ENCODE measurements at places on chromosomes 12 and 14.

- no peak for DNase-seq
These were observed 81.6 kb upstream of the RERGL start for GRCh38 chr12:18171571-18171970.

DNA sequence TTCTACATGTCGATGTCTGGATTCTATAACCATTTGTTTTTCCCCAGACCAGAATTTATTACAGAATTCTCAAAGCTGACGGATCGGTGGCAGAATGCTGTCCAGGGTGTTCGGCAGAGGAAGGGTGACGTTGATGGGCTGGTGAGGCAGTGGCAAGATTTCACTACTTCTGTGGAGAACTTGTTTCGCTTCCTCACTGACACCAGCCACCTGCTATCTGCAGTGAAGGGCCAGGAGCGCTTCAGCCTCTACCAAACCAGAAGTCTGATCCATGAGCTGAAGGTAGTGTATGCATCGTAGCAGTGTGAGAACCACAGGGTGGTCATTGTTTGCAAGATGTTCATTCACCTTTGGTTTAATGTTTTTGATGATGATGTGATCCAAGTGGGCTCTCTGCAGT, 124.0 kb downstream of the ESR2 start:
- DNase-seq: no peak

DNA sequence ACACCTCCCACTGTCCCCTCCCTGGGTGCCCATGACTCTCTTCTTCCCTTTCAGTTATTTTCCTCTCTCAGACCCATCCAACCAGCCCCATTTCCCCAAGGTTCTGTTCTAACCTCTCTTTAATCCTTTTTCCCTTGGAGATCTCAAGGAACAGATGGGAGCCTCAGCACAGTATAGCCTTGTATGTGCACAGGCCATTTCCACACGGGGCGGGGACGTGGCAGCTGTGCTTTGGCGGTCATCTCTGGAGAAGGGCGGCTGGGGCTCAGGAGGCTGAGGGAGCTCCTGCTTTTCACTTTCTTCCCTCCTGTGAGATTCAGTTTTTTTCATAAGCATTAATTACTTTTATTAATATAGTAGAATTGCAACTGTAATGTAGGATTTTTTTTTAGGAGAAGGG, 212.2 kb downstream of the ZFP36L1 start:
- DNase-seq: no peak

- no peak for DNase-seq
These were observed 29.8 kb upstream of the AP4S1 start for GRCh38 chr14:30995689-30996088.

DNA sequence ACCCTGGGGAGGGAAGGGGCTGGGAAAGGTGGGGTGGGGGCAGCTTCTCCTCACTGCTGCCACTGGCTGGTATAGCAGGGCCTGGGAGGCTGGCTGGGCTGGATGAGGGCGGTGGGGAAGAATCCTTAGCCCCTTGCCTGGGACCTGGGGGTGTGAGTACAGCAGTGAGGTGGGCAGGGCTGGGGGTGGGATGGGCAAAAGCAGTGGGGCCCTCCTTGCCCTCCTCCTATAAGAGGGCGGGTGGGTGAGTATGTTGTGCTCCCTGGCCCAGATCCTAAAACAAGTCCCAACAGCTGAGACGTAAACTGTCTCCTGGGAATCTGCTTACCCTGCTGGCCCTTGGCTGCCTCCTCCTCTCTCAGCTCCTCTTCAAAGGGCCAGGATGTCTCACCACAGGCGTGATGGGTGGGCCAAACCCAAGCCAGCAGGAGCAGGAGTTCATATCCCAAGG, 2.2 kb downstream of the NCKAP5L start:
- no peak for DNase-seq

- DNase-seq: no peak
These were observed 11.5 kb downstream of the ZFP36L1 start for GRCh38 chr14:68781161-68782021.

DNA sequence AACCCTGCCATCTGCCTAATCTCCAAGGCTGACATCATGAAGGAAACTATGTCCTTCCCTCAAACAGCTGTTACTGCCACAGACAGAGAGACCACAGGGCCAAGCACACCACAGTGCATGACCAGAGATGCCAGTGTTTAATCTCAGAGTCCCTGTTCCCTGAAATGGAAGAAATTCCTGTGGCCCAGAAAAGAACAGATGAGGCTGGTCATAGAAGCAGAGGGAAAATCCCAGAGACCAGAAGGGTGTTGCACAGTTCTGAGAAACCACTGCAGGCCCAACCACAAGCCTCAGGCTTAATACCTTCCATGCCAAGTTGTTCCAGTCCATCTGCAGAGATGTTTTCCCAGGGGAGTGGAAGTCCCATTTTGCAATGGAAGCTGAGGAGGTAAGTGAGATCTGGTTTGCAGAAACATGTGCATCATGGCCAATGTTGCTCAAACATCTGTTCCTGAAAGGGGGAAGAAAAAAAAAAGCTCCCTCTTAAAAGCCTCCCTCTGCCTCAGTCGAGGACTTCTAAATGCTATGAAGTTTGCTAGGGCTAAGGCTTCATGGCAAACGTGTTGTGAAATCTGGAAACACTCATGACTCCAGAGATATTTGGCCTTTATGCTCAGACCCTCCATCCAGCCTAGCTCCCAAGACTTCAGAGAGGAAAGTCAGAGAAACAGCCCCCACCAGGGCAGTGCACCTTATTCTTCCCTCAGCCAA, 98.6 kb downstream of the SCARB1 start:
- no peak for DNase-seq

DNA sequence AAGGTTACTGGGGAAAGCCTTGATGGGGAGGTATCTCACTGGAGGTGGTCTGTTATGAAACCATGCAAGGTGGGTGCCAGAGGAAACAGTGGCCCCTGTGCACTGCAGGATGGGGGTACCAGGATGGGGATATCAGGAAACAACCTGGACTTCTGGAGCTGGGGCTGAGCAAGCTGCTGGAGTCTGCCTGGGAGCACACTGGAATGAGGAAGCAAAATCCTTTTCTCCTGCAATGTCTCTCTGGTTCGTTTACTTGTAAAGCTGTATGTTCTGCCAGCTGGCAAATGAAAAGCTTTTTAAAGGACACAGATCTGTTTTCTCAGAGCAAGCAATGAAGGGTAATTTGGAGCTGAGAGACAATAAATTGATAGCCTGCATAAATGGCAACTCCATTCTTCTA, 23.2 kb upstream of the SERPINA1 start:
- no peak for DNase-seq

DNA sequence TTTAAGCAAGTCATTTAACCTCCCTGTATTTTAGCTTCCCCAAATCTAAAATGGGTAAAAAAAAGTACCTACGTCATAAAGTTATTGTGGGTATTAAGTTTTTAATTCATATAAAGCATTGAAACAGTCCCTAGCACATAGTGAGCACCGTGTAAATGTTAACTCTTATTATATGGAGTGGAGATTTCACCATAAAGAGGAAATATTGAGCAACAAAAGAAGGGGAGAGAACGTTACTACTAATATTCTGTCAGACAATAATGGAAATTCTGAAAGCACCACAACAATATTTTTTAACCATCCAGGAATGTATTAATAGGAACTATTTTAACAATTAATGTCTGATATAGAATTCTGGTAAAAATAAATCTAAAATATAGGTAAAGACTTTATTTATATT, 7.8 kb upstream of the CD163L1 start:
- no peak for DNase-seq

DNA sequence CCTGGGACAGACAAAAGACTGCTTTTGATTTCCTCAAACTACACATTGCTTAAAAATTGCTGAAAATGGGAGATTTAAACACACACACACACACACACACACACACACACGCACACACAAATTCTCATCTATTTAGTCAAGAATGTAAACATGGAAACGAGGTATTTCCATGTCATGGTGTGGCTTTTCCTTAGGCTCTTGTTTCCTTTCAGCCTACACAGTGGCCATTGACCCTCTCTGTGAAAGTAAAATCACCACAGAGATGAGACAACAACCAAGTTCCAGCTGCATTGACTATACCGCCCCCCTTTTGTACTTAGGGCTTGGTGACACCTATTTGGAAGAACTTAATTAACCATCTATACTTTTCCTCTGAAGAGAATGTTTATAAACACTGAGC, 41.9 kb downstream of the TTC8 start:
- DNase-seq: no peak

GRCh38 chr14:90569606-90570387, 173.0 kb downstream of the CALM1 start:
- DNase-seq: no peak

DNA sequence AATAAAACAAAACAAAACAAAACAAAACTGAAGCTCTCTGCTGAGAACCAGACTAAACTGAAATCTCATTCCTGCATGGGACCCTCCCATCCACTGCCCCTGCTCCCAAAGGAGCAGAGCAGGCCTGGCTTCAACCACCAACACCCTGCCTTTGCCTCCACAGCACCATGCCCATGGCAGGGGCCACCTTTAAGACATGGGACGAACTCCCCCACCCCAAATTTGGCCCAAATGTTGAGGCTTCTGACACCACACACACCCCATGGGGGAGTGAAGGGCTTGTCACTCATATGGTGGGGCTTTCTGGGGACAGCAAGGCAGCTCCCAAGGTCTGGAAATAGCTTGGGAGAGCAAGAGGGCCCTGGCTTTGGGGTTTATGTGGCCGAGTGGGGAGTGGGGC, 177.2 kb downstream of the KIF26A start:
- no peak for DNase-seq

- DNase-seq: no peak
These were observed 83.9 kb downstream of the ZFP36L1 start for GRCh38 chr14:68709007-68709406.

DNA sequence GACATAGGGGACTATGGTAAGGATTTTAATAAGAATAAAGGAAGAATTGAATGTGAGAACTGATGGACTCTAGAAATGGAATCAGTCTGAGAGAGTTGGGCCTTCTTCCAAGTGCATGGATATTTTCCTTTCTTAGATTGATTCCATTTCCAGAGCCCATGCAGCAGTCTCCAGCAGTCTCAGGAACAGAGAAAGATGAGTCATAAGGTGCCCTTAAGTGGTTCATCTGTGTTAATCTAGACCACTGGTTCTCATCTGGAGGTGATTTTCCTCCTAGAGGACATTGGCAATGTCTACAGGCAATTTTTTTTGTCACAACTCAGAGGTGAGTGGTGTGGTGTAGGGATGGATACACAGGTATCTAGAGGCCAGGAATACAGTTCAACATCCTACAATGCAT, 25.9 kb downstream of the TRIM9 start:
- no peak for DNase-seq

DNA sequence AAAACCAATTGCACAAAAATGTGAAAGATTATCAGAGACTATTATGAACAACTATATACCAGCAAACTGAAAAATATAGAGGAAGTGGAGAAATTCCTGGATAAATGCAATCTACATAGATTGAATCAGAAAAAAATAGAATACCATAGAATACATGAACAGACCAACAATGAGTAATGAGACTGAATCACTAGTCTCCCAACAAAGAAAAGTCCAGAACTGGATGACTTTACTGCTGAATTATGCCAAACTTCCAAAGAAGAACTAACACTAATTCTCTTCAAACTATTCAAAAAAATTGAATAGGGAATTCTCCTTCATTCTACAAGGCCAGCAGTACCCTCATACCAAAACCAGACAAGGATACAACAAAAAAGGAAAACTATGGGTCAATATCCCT, 60.6 kb downstream of the GUCY2C start:
- no peak for DNase-seq

DNA sequence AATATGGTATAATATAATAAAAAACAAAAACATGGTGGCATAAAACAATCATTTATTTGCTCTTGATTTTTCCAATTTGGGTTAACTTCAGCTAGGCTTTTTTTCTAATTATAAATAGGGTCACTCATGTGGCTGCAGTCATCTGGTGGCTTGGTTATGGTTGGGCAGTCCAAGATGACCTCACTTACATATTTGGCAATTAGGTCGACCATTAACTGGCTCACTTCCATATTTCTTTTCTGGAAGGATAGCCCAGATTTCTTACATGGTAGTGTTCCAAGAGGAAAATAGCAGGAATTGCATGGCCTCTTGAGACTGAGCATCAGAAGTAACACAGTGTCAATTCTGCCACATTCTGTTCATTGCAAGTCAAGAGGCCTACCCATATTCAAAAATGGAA, 153.4 kb downstream of the FUT8 start:
- DNase-seq: no peak

DNA sequence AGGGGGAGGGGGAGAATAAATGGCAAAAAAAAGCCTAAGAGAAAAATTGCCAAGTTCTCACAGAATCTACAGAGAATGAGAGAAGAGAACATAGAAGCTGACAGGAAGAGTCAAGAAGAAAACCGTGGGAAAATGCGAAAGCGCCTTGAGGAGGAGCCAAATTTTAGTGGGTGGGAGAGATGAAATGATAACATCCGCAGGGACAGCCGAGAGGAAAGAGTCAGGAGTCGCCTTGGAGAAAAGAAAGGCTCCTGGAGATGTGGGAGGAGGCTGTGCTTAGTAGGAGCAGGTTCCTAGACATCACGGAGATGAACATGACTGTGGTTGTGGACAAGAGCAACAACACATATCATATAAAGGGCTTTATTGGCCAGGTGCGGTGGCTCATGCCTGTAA, 49.4 kb downstream of the PHLDA1 start:
- no peak for DNase-seq

- peak; percentile 91 for DNase-seq
These were observed 10.8 kb downstream of the BHLHE41 start for GRCh38 chr12:26113853-26114719.

- DNase-seq: no peak
These were observed 185.2 kb upstream of the RTL1 start for GRCh38 chr14:101088714-101089113.

GRCh38 chr12:57044889-57045288, 5.0 kb downstream of the MYO1A start:
- DNase-seq: no peak

DNA sequence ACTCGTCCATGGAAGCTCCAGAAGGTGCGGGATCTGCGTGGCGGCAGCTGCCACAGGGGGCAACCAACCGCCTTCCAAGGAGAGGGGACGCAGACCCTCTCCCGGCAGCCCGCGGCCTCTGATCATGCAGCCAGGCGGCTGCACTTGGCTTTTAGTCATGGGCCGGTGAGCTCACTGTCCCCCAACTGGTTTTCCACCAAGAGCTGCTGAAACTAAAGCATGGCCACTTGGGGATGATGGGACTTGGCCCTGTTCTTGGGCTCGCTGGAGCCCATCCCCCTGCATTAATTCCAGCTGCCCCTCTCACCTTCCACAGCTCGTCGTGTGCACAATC, 39.1 kb downstream of the CCDC85C start:
- DNase-seq: no peak

GRCh38 chr12:89153341-89153740, 199.0 kb downstream of the DUSP6 start:
- DNase-seq: no peak

GRCh38 chr12:58176296-58176869, 235.0 kb downstream of the ATP23 start:
- DNase-seq: no peak

- peak; percentile 71 for DNase-seq
These were observed 37.7 kb upstream of the FOXJ2 start for GRCh38 chr12:7994731-7995205.

DNA sequence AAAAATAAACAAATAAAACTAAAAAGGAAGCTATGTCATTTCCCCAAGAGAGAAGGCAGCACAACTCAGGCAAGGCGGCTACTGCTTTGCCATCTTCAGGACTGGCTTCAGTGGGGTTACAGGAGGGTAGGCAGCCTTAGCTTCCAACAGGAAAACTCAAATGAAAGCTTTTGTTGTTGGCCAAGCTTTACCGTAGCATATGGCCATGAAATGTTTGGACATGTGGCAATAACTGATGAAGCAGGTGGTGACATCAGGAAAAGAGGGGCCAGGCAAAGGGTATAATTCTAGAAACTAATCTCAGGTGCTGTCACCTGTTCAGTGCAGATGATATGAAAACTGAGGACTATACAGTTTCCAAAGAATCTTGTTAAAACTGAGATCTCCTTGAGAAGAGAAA, 22.8 kb upstream of the NPFF start:
- DNase-seq: no peak

Data from PC-9 (cell line).